Psoas muscle (tissue), 8 donors: ENCODE measurements at places on chromosomes 1 and 21. TPM values are rescaled to one million over a fixed set of nuclear protein-coding genes. Genes with fewer than 3 reads are reported as not detected.
A peak's percentile ranks its signal among the peaks of the same experiment; 100 is the strongest.

DNA sequence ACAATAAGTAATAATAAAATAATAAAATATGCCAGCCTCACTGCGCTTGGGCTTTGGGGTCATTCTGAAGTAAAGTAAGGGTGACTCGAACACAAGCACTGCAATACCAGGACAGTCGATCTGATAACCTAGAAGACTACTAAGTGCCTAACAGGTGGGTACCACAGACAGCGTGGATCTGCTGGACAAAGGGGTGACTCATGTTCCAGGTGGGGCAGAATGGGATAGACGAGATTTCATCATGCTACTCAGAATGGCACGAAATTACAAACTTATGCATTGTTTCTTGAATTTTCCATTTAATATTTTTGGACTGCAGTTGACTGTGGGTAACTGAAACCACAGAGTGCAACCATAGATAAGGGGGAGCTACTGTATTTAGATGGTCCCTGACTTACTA lies 221.1 kb upstream of the GREM2 start:
- no peak overlapping the region for H3K27ac ChIP-seq
- no peaks in the 10 kb centered on the region for H3K4me1 ChIP-seq
- H3K27me3 ChIP-seq: no peaks in the 10 kb centered on the region
- DNase-seq: no peak
- no peak overlapping the region for H3K4me3 ChIP-seq
- no peaks in the 10 kb centered on the region for H3K36me3 ChIP-seq

- H3K27ac ChIP-seq: no peak overlapping the region
- no peaks in the 10 kb centered on the region for H3K36me3 ChIP-seq
- DNase-seq: no peak
- no peaks in the 10 kb centered on the region for H3K4me1 ChIP-seq
- H3K27me3 ChIP-seq: peaks cover 1% of the 10 kb centered on the region
- no peak overlapping the region for H3K4me3 ChIP-seq
Observed at GRCh38 chr1:212686069-212686468, 13.6 kb downstream of the BATF3 start.

DNA sequence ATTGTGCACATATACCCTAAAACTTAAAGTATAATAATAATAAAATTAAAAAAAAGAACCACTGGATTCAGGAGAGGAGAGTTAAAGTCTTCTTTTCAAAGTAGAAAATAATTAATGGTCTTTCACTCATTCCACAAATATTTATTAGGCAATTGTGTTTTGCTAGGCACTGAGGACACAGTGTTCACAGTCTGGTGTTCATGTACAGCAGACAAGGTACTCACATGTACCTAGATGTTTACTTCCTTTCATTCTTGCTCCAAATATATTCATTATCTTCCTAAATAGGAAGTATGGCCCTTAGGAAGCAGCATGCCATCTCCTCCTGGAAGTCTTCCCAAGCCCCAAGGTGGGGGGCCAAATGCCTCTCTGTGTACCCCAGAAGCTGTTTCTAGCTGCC lies 265.0 kb downstream of the NPHP4 start:
- DNase-seq: no peak
- H3K36me3 ChIP-seq: no peaks in the 10 kb centered on the region
- no peaks in the 10 kb centered on the region for H3K4me1 ChIP-seq
- H3K27ac ChIP-seq: no peak overlapping the region

GRCh38 chr1:12555411-12556367 lies 62.3 kb downstream of the DHRS3 start:
- no peaks in the 10 kb centered on the region for H3K36me3 ChIP-seq
- no peak overlapping the region for H3K4me3 ChIP-seq
- H3K27ac ChIP-seq: peak overlapping the region; percentile 84
- DNase-seq: no peak
- peaks cover 49% of the 10 kb centered on the region for H3K4me1 ChIP-seq
- H3K27me3 ChIP-seq: no peaks in the 10 kb centered on the region

- H3K36me3 ChIP-seq: no peaks in the 10 kb centered on the region
- no peaks in the 10 kb centered on the region for H3K27me3 ChIP-seq
- H3K27ac ChIP-seq: no peak overlapping the region
Observed at GRCh38 chr21:38249696-38250278, 7.0 kb upstream of the KCNJ15 start.

GRCh38 chr1:91754816-91755580 lies 131.0 kb downstream of the TGFBR3 start:
- no peak overlapping the region for H3K4me3 ChIP-seq
- peak; percentile 67 for DNase-seq
- peaks cover 25% of the 10 kb centered on the region for H3K4me1 ChIP-seq
- no peaks in the 10 kb centered on the region for H3K36me3 ChIP-seq
- peak overlapping the region; percentile 56 for H3K27ac ChIP-seq
- H3K27me3 ChIP-seq: no peaks in the 10 kb centered on the region

- no peak overlapping the region for H3K27ac ChIP-seq
- H3K27me3 ChIP-seq: no peaks in the 10 kb centered on the region
- no peak overlapping the region for H3K4me3 ChIP-seq
- H3K36me3 ChIP-seq: no peaks in the 10 kb centered on the region
- no peak for DNase-seq
Observed at GRCh38 chr1:160807738-160808137, 11.8 kb downstream of the LY9 start.

- H3K27me3 ChIP-seq: no peaks in the 10 kb centered on the region
- DNase-seq: no peak
- peaks cover 45% of the 10 kb centered on the region for H3K4me1 ChIP-seq
- H3K36me3 ChIP-seq: no peaks in the 10 kb centered on the region
- peak overlapping the region; percentile 71 for H3K27ac ChIP-seq
Observed at GRCh38 chr1:59315529-59316463, 18.9 kb downstream of the FGGY start.

DNA sequence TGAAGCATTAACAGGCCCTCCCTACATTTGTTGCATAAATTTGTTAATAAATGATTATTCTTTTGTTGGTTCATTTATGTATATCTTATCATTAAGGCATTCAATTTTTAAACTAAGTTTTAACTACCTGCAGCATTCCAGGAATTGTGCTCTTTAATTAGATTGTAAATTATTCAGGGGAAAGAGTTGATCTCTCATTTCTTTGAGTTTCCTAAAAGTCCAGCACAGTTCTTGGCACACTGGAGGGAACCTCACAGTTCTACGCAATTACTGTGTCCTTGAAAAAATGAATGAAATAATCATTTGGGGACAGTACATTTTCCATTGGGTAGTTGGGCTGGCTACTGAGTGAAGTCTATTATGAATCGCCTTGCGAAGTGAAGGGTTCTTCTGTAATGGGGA lies 493 bp upstream of the STXBP3 start:
- peaks cover 4% of the 10 kb centered on the region for H3K4me1 ChIP-seq
- H3K4me3 ChIP-seq: peak overlapping the region; percentile 86
- peak overlapping the region; percentile 96 for H3K27ac ChIP-seq
- H3K27me3 ChIP-seq: no peaks in the 10 kb centered on the region
- DNase-seq: no peak
- H3K36me3 ChIP-seq: no peaks in the 10 kb centered on the region

- H3K27ac ChIP-seq: no peak overlapping the region
- H3K4me1 ChIP-seq: peaks cover 5% of the 10 kb centered on the region
- peaks cover 3% of the 10 kb centered on the region for H3K36me3 ChIP-seq
- no peak for DNase-seq
- H3K4me3 ChIP-seq: no peak overlapping the region
- H3K27me3 ChIP-seq: no peaks in the 10 kb centered on the region
Observed at GRCh38 chr21:29007810-29008209, 11.3 kb downstream of the RWDD2B start.

DNA sequence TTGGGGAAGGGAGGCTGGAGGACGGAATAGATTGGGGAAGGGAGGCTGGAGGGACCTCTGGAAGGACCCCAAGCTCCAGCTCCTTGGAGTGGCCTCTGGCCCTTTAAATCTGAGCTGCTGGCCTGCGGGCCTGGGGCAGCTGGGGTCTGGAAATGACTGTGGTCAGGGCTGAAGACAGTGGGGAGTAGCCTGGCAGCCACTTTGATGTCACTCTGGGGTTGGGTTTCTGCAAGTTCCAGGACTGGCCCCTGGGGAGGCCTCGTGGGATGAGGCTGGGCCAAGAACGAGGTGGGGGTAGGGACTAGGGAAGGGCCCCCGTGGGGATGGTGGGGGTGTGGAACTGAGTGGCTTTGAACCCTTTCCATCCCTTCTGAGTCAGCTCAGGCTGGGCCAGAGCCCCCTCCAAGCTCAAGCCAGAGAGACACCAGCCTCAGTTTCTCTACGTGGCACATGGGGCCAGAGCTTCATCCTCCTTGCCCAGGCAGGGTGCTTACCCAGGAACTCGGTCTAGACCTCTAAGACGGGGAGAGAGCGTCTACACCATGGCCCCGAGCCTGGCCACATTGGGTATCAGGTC lies 59.7 kb downstream of the ALPL start:
- DNase-seq: no peak
- no peaks in the 10 kb centered on the region for H3K4me1 ChIP-seq
- H3K27me3 ChIP-seq: no peaks in the 10 kb centered on the region
- H3K4me3 ChIP-seq: no peak overlapping the region

DNA sequence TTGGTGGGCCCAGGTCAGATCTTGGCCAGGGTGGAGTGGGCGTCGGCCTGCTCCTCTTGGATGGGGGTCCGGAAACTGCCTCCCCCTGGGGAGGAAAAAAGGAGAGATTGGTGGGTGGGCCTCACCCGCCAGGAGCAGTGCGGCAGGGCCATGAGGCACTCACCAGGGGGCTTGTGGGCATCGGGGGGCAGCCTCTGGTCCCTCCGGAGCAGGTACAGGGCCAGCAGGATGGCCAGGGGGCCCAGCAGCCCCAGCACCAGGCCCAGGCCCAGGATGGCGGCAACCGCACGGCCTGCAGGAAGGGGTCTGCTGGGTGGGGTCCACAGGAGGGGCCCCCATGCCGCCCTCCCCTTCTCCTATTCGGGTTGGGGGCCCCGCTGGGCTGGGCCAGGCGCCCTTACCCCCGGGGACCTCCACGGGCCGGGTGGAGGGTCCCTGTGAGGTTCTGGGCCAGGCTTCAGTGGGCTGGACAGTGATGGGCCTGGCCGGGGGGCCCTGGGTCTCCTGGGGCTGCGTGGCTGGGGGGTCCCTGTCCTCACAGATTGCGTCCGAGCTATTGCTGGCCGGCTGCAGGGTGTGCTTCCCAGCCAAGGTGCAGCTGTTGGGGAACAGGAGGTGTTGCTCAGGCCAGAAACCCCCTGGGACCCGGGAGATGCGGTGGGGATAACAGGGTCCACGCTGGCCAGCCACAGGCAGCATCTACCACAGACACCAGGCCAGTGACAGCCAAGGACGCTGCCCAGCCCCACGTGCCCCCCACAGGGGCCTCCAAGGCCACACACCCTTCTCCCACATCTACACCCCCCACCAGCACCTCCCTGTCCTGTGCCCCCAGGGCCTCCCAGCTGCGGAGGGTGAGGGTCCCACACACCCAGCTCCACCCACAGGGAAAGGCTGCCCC lies 2.2 kb downstream of the TNFRSF4 start:
- DNase-seq: peak; percentile 11
- peaks cover 8% of the 10 kb centered on the region for H3K4me1 ChIP-seq
- H3K4me3 ChIP-seq: no peak overlapping the region
- no peaks in the 10 kb centered on the region for H3K36me3 ChIP-seq

GRCh38 chr1:30195424-30196134 lies 527.8 kb downstream of the MATN1 start:
- no peaks in the 10 kb centered on the region for H3K27me3 ChIP-seq
- no peak overlapping the region for H3K27ac ChIP-seq
- H3K36me3 ChIP-seq: no peaks in the 10 kb centered on the region
- H3K4me3 ChIP-seq: no peak overlapping the region
- H3K4me1 ChIP-seq: no peaks in the 10 kb centered on the region

DNA sequence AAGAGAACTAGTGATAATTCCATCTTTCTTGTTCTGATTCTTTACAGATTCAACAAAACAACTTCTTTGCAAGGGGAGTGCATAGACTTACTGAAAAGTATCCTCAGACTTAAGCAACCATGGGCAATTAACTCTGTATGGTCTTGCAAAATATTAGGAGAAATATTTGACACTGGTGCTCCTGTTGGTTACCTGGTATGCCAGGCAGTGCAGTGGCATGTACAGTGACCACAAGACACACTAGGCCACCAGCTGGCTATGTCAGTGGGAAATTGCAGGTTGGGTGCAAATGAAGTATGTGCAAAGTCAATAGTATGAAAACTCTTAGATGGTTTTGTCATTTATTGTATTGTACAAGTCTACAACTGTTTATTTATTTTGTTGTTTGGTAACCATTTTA lies 34.5 kb downstream of the EPS15 start:
- H3K27ac ChIP-seq: no peak overlapping the region
- H3K4me3 ChIP-seq: no peak overlapping the region
- no peaks in the 10 kb centered on the region for H3K27me3 ChIP-seq
- DNase-seq: no peak
- H3K36me3 ChIP-seq: peaks cover 8% of the 10 kb centered on the region
- H3K4me1 ChIP-seq: peaks cover 26% of the 10 kb centered on the region

- no peaks in the 10 kb centered on the region for H3K27me3 ChIP-seq
- H3K4me3 ChIP-seq: no peak overlapping the region
- DNase-seq: no peak
- H3K27ac ChIP-seq: no peak overlapping the region
- no peaks in the 10 kb centered on the region for H3K36me3 ChIP-seq
- H3K4me1 ChIP-seq: no peaks in the 10 kb centered on the region
Observed at GRCh38 chr21:30146558-30147282, 19.9 kb downstream of the CLDN17 start.

DNA sequence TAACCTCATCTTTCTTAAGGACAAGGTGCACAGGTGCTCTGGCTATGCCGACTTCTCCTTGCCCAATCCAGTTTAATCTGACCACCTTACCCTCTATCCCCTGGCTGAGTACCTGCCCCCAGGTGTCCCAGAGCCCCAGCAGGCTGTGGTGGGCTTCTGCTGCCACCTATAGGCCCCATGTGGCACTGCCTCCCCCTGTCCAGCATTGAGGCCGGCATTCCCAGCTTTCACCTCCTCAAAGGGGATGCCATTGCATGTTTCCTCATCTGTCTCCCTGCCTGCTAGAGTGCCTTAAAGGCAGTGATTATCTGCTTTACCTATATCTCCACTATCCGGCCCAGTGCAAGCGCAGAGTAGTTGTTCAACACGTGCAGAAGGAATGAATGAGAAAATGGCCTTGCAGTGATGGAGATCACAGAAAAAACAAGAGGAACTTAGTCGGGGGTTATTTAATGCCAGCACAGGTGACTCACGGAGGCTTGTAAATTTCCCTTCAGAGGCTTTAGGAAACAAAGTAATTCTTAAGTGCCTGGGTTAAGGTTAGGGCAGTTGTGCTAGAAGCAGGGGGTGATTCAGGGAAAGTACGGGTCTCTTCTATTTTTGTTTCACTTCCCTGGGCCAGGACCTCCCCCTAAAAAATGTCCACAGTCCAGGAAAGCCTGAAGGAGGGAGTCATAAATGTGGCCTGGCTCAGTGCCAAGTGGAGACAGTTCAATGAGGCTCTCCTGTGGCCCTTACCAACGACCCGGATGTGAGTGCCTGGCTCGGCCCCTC lies 131.8 kb upstream of the NGF start:
- H3K27me3 ChIP-seq: no peaks in the 10 kb centered on the region
- H3K27ac ChIP-seq: no peak overlapping the region
- H3K36me3 ChIP-seq: no peaks in the 10 kb centered on the region
- no peaks in the 10 kb centered on the region for H3K4me1 ChIP-seq

The GGPS1 gene
- polyA plus RNA-seq: 17.9 TPM

The USP48 gene
- 9.7 TPM for polyA plus RNA-seq

The SYCP1 gene
- polyA plus RNA-seq: not detected

The AMY1A gene
- not detected for polyA plus RNA-seq

The ARTN gene
- 0.44 TPM for polyA plus RNA-seq

The ALPL gene
- polyA plus RNA-seq: 0.82 TPM

The FGR gene
- 2.0 TPM for polyA plus RNA-seq

The PPIAL4G gene
- polyA plus RNA-seq: not detected

The KRTAP7-1 gene
- not detected for polyA plus RNA-seq

The AKR7A3 gene
- 0.34 TPM for polyA plus RNA-seq

The SPRR1A gene
- not detected for polyA plus RNA-seq

The USP16 gene
- polyA plus RNA-seq: 42.3 TPM
